ENCODE measurements at places on chromosomes 16 and 17.
A peak's percentile ranks its signal among the peaks of the same experiment; 100 is the strongest.

GRCh38 chr16:86798247-86799041, 220.1 kb downstream of the FOXL1 start:
- DNase-seq = no peak

GRCh38 chr17:70313086-70313852, 143.9 kb downstream of the KCNJ2 start:
- DNase-seq = no peak

GRCh38 chr17:38322156-38322779, 21.5 kb downstream of the GPR179 start:
- peak; percentile 58 for DNase-seq

GRCh38 chr17:50196826-50197225, 4.6 kb downstream of the COL1A1 start:
- no peak for DNase-seq

- DNase-seq = peak; percentile 98
Observed at GRCh38 chr16:89505204-89506112, 2.7 kb upstream of the SPG7 start.
